ENCODE measurements at places on chromosomes 1 and 21. TPM values are rescaled to one million over a fixed set of nuclear protein-coding genes. Genes with fewer than 3 reads are reported as not detected.

GCSAML gene
- total RNA-seq, result 16.4 TPM

CFHR1 gene
- not detected for total RNA-seq

SUSD4 gene
- total RNA-seq, result not detected

KPRP gene
- not detected for total RNA-seq

TBCE gene
- total RNA-seq, result 11.8 TPM

RSPH1 gene
- 0.81 TPM for total RNA-seq

FCER1A gene
- total RNA-seq, result 88.6 TPM

CRNN gene
- not detected for total RNA-seq

NOS1AP gene
- under 0.01 TPM for total RNA-seq

OXCT2 gene
- total RNA-seq, result 1.6 TPM

CLCA1 gene
- total RNA-seq, result not detected

RGS16 gene
- total RNA-seq, result 0.27 TPM

SLC44A5 gene
- total RNA-seq, result 3.5 TPM

PLA2G2A gene
- total RNA-seq, result not detected

KRTAP19-3 gene
- not detected for total RNA-seq

SLAMF7 gene
- 0.27 TPM for total RNA-seq

Measured in hematopoietic multipotent progenitor cell (in vitro differentiated cells).